ENCODE measurements at places on chromosomes 16 and 17. TPM values are rescaled to one million over a fixed set of nuclear protein-coding genes. Genes with fewer than 3 reads are reported as not detected.

GAS2L2 gene
- 0.15 TPM for polyA plus RNA-seq

SLFN14 gene
- polyA plus RNA-seq, result not detected

NPIPA5 gene
- 1.7 TPM for polyA plus RNA-seq

SGCA gene
- 314 TPM for polyA plus RNA-seq

MTHFSD gene
- polyA plus RNA-seq, result 5.1 TPM

HS3ST3A1 gene
- not detected for polyA plus RNA-seq

GDPD3 gene
- polyA plus RNA-seq, result 6.4 TPM

HSD17B1 gene
- polyA plus RNA-seq, result 2.2 TPM

CETP gene
- polyA plus RNA-seq, result 0.32 TPM

FBXL20 gene
- 3.9 TPM for polyA plus RNA-seq

KRT15 gene
- not detected for polyA plus RNA-seq

TBC1D26 gene
- not detected for polyA plus RNA-seq

UBALD2 gene
- polyA plus RNA-seq, result 13.3 TPM
